Endothelial cell of coronary artery (primary cell): ENCODE measurements at places on chromosomes 5 and 9. TPM values are rescaled to one million over a fixed set of nuclear protein-coding genes. Genes with fewer than 3 reads are reported as not detected.

Gene ZDHHC11
- total RNA-seq: 0.18 and 0.75 TPM in 2 replicates

Gene CCDC192
- not detected in 2 replicates for total RNA-seq

Gene GAS1
- 0.09 and 1.2 TPM in 2 replicates for total RNA-seq

Gene CARD9
- 0.27 and 0.28 TPM in 2 replicates for total RNA-seq

Gene TLX3
- total RNA-seq: not detected in 2 replicates

Gene LHX3
- total RNA-seq: not detected in 2 replicates
